ENCODE measurements at places on chromosomes 1 and 21. TPM values are rescaled to one million over a fixed set of nuclear protein-coding genes. Genes with fewer than 3 reads are reported as not detected.

The CACNA1S gene
- total RNA-seq = not detected

- DNase-seq = no peak
These were observed 442.9 kb downstream of the PTPRC start for GRCh38 chr1:199081739-199082138.

The CDCA8 gene
- total RNA-seq = 1.3 TPM

GRCh38 chr1:58592522-58593134 lies 15.6 kb upstream of the TACSTD2 start:
- DNase-seq = peak; percentile 66

DNA sequence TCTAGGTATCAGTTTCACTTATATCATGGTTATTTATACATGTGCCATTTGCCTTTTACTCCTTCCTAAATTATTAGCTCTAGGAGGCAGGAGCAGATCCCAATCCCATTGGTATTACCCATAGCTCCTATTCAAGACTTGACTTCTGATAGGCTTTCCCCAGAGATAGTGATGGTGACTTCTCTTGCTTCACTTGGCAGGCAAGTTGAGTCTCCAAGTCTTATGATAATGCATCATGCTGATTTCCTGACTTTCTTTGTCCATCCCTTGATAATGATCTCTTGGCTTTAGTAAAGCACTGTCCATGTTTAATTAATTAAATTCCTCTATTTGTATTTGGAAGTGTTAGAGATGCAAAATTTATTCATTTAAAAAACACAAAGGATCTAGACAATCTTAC lies 253.5 kb upstream of the ADAMTS5 start:
- DNase-seq = no peak

GRCh38 chr1:162070094-162070748 lies 730 bp downstream of the NOS1AP start:
- no peak for DNase-seq

All from ovary (tissue), 10 donors.